ENCODE measurements at places on chromosomes 3 and 15. TPM values are rescaled to one million over a fixed set of nuclear protein-coding genes. Genes with fewer than 3 reads are reported as not detected.

- no peak for DNase-seq
Observed at GRCh38 chr3:113177526-113177925, 33.8 kb upstream of the BOC start.

GRCh38 chr15:77944002-77944867 lies 133.3 kb downstream of the TBC1D2B start:
- peak; percentile 95 for DNase-seq

GRCh38 chr3:190086191-190086590 lies 34.5 kb downstream of the P3H2 start:
- DNase-seq: no peak

DNA sequence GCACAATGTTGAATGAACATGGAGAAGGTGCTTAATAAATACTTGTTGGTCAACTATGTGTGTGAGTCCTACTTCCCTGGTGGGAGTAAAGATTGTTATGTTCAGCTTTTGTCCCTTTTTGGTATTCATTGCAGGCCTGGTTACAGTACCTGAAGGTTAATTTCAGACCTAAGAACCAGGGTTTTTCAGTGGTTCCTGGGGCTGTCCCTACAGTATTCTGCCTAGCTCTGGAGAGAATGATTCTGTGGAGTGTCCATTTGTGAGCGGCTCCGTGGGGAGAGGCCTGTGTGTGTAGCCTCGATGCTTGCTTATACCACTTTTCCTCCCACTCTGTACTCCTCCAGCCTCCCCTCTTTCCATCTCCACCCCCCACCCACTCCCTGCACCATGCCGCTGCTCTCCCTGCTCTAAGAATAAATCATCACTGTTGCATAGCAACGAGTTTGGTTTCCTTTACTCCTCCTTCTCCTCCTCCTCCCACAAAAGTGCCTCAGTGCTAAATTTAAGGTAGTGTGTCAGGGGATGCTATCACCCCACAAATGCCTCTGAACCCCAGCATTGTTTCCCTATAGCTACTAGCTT lies 150.6 kb upstream of the ROPN1 start:
- no peak for DNase-seq

DNA sequence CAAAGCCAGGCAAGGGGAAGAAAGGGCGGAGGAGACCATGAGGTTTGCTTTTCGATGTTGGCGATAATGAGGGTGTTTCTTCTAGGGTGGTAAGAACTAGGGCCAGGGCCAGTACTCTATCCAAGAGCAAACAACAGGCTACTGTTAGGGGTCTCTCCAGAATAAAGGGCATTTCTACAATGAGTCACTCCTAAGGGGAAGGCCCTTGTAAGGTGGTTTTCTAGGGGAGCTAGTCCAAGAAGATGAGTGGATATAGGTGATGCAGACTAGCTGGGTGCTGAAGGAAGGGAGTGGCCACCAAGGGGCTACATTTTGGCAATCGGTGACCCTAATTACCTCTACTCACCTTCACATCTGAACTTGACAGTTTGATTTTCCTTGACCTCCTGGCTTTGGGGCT lies 148.5 kb upstream of the HACD2 start:
- DNase-seq: no peak

GRCh38 chr3:151796105-151796680 lies 17.7 kb upstream of the AADAC start:
- no peak for DNase-seq

DNA sequence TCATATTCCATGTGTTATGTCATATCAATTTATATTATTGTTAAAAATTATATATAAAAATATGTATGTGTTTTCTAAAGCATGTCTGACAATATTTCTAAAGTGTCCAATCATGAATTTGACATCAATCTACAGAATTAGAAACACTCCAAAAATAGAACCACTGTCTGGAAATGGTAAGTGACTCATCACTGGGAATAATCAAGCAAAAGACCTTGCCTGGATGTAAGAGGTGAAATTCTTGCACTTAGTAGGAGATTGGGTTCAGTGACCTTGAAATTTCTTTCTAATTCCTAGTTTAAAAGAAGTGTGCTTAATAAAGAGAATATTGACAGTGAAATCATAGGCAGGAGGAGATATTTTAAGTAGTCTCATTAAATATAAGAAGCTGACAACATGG lies 188.8 kb downstream of the ZNF385D start:
- no peak for DNase-seq

- DNase-seq: no peak
Observed at GRCh38 chr15:69497076-69497475, 44.5 kb downstream of the RPLP1 start.

- no peak for DNase-seq
Observed at GRCh38 chr15:39585389-39585841, 4.5 kb downstream of the THBS1 start.

GRCh38 chr3:43465109-43465508 lies 156.7 kb downstream of the ANO10 start:
- DNase-seq: no peak

DNA sequence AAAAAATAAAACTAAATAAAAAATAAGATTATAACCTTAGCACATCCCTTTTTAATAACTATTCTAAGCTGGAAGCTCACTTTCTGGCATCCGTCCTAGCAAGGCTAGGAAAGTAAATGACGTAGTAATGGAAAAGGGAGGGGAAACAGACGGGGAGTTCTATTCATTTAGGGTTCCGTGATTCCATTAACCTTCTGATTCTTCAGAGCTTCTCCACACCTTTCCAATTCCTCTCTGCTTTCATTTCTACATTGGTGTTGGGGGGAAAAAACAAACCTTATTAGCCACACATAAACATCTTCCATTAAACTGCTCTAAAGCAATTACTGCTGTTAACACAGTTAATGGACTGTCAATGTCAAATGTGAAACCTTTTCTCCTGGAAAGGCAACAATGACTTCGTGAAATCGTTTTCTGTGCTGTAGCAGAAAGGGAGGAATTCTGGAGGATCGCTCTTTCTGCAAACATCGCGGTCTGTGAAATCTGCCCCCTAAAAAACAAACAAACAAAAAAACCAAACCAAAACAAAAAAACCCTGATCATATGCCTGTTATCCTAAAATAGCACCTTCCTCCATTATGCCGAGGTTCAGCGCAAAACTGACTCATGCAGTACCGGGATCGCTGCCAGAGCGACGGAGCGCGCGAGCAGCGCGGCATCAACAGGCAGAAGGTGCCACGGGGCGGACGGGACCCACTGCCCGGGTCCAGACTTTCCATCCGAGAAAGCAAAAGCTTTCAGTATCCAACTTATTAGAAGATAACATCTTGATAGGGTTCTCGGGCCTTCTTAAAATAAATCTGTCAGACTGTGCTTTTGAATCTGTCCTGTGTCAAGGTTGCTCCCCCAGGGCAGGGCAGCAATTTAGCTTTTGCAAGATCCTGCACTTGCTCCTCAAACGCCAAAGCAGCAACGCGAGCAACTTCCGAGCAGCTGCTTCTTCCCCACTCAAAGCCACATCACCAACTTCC lies 156.2 kb downstream of the FGF12 start:
- no peak for DNase-seq

DNA sequence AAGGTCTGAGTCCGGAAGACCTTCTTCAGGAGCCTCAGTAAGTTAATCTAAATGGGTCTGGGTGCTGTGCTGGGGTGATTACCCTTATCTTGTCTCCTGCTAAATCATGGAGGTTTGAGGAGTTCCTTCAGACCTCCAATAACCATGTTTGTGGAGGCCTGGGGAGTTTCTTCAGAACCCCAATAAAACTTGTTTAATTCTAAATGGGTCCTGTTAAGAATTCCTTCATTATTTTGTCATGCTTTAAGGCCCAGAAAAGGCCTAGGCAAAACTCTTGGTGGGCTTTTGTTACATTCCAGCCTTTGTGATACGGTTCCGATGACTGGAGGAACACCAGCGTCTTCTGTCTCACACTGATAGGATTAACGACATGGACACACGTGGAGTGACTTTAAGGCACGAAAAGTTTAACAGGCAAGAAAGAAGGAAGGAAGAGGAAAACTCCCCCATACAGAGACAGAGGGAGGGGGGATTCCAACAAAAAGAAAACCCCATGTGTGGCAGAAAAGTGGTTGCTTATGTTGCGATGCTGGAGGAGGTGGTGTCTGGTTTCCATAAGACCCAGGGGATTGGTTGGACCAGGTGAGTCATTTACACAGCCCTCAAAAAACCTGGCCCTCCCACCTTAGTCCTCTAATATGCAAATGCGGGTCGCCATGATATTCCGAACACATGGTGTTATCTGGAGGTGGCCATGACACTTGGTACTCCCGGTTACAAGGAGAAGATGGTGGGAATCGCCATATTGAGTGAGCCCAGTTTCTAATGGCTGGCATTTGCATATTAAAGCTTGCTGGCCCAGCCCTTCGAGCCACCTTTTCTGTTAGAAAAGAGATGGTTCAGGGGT lies 72.6 kb upstream of the MFGE8 start:
- no peak for DNase-seq

DNA sequence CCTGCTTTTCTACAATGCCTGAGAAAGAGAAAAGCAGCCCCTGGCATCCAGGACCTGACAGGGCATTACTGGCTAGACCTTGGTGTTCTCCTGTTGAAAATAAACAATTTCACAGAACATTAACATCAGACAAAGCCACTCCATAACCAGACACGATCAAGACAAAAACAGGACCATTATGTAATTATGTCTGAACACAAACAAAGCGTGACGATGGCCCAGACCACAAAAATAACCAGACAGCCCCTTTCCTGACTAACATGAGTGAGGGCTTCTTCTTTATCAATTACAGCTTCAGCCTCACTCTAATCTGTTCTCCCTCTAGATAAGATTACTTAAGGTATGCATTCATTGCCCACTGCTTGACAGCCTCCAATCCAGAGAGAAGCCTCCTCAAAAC lies 172.7 kb upstream of the LMCD1 start:
- DNase-seq: no peak

GRCh38 chr15:85711580-85712192 lies 83.0 kb downstream of the KLHL25 start:
- no peak for DNase-seq

Gene ELL3
- 2.0 TPM for total RNA-seq

Gene LRRC31
- not detected for total RNA-seq

Gene SLC22A14
- 0.48 TPM for total RNA-seq

Gene PPP1R14D
- not detected for total RNA-seq

Gene PLA2G4D
- not detected for total RNA-seq

Gene ARNT2
- total RNA-seq: 1.8 TPM

Gene GMNC
- total RNA-seq: not detected

Gene MASP1
- total RNA-seq: 3.2 TPM

Data from mesenteric fat pad (tissue), 1 donor.